ENCODE measurements at places on chromosomes 5 and 9.
A peak's percentile ranks its signal among the peaks of the same experiment; 100 is the strongest.

GRCh38 chr9:117374076-117374725 lies 40.7 kb downstream of the ASTN2 start:
- DNase-seq: no peak

GRCh38 chr9:8856396-8857067 lies 1057.0 kb upstream of the DMAC1 start:
- DNase-seq: no peak

- DNase-seq: no peak
Observed at GRCh38 chr5:28217695-28218094, 1179.3 kb upstream of the CDH9 start.

DNA sequence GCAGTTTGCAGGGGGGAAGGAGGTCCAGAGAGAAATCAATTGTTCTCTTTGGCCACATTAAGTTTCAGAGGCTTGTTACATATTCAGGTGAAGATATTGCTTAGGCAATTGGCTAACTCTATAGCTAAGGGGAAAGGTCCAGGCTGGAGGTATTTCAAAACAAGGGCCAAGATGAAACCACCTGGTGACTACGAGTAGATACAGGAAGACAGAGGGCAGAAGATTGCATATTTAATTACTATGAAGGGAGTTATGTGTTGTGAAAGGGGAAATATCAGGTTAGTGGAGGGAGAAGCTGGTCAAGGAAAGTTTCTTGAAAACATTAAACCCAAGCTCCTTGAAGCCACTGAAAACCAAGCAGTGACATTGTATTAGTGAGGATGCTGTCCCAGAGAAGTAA lies 1.9 kb upstream of the RAD23B start:
- no peak for DNase-seq

DNA sequence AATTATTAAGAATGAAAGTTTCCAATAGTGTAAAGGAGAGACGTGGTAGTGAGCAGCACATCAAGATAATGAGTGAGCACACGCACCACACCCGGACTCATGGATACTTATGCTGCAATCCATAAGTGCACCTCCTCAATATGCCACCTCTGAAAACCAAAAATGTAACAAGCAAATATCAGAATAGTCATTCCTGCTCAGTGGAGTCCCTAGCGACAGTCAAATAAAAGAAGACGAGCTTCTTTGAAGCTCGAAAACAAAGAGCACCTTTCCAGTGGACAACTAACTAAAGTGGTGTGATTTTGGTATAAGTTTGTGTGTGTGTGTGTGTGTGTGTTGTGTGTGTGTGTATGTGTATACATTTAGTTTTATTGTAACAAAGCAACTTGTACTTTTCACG lies 241.3 kb downstream of the DEPDC1B start:
- no peak for DNase-seq

DNA sequence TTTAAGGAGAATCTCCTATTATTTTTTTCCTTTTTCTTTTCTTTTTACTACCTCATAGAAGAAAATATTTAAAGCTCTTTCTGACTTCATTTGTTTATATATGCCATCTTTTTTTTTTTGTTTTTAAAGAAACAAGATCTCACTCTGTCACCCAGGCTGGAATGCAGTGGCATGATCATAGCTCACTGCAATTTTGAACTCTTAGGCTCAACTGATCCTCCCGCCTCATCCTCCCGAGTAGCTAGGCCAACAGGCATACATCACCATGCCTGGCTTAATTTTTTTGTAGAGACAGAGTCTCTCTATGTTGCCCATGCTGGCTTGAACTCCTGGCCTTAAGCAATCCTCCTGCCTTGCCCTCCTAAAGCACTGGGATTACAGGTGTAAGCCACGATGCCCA lies 59.5 kb downstream of the LNPEP start:
- no peak for DNase-seq

- no peak for DNase-seq
Observed at GRCh38 chr5:15367489-15367888, 132.5 kb upstream of the FBXL7 start.

GRCh38 chr9:131960311-131960710 lies 119.4 kb downstream of the MED27 start:
- DNase-seq: no peak

DNA sequence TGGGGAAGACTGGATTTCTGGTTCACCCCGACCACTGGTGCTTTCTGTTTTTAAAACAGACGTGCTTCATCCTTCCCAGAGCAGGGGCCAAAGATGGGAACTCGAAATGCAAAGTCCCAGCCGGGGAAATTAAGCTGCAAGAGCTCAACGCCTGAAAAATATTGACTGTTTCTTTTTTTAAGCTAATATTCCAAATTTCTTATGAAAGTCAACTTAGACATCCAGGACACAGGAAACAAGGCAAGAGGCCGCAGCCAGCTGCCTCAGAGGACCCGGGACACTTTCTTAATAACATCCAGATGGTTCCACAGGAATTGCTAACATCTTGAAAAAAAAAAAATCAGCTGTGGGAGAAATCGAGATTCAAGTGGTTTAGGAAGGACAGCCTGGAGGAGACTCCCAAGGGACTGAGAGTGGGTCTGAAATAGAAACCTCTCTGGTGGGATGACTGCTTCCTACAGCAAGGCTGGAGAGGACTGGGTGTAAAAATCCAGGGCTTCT lies 144.9 kb downstream of the FGF1 start:
- peak; percentile 52 for DNase-seq

DNA sequence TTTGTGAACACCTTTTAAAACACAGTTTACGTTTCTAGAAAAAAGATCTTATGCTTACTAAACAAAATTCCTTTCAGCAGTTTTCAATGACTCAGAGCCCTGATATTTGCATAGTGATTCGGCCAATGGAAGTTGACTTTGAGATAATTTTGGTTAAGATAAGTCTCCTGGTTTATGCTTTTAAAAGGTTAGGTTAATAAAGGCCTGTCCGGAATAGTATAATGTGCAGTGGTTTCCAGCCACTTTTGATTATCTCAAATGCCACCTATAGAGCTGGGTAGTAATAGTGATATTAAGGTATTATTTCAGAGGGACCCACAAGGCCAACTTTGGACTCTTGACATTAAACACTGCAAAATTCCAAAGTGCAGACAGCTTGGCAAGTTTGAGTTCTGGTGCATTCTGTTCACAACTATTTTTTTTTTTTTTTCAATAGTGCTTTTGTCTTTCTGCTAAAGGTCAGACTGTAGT lies 86.1 kb downstream of the F2RL2 start:
- DNase-seq: no peak

- DNase-seq: no peak
Observed at GRCh38 chr5:139761057-139761450, 34.6 kb upstream of the PSD2 start.

- no peak for DNase-seq
Observed at GRCh38 chr5:45385321-45386058, 310.7 kb downstream of the HCN1 start.

GRCh38 chr5:168137265-168137664 lies 154.2 kb upstream of the WWC1 start:
- no peak for DNase-seq

DNA sequence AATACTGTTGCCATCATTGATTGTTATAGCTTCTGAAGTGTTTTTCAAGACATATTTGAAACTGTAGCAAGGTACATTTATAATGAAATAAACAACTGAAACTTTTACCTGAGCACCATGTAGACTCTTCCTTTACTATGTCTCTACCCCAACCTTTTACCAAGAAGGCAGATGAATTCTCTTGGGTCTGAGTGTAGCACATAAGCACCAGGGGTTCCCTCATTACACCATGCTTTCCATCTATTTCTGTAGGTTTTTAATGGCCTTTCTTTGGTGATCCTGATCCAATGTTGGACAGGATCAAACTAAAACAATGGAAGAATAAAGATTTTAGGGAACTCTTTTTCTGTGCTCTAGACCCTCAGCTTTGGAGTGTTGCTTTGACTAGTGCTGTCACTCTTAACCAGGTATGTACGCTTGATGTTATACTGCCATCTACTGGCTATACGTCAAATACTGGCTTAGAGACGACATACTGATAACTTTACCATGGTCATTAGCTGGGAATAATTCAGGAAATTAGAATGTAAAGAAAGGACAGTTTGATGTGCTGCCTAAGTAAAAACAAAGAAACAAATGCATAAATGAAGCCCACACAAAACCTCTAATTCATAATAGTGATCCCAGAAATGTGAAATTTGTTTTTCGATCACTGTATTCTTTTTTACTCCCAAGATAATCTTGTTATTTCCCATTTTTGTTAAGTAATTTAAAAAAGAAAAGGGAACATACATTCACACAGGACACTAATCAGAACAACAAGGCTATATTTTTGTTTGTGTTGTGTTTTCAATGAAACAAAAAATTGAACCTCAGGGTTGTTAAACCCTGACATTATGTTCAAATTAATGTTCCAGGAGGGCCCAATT lies 30.7 kb downstream of the IFNW1 start:
- peak; percentile 64 for DNase-seq

GRCh38 chr5:107058803-107059202 lies 611.9 kb downstream of the EFNA5 start:
- DNase-seq: no peak

DNA sequence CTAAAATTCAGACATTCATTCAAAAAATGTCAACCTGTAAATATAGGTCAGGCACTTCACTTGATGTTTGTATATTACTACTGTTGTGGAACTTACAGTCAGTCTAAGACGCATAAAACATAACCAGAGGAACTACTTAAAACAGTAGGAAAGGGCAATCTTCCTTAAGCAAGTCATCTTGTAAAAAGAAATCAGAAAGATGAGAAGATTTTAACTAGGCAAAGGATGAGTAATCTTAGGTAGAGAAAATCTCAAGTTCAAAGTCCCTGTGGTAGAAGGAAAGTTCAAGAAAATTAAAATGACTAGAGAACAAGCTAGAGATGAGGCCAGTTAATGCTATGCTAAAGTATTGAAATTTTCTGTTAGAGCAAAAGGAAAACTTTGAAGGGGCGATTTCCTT lies 152.4 kb downstream of the RAPGEF6 start:
- DNase-seq: no peak

DNA sequence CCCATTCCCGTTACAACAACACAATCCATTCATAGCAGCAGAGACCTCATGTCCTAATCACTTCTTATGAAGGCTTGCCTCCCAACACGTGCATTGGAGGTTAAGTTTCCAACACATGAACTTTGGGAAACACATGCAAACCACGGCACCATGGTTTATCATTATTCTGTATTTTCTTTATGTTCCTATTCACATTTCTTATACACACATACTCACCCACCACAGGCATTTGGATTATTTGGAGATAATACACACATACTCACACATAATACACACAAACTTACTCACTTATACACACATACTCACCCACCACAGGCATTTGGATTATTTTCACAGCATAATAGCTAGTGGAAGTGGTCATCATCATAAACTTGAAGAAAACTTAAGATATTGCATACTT lies 75.6 kb downstream of the C7 start:
- DNase-seq: no peak

DNA sequence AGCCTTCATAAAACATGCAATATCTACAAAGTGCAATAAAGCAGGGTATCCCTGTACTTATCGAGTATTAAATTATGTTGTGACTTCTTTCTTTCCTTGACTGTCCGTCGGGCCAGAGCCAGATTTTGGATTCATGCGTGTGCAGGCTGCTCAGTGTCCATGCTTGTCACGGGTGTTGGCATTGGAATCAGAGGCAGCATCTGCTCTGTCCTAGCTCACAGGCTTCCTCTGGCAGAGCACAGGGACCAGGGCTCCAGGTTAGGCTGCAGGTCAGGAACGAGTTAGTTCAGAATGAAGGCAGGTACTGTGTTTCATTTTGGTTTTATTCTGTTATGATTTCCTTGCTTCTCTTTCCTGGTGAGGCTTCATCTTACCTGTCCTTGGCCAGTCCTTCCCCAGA lies 249.8 kb downstream of the AUH start:
- no peak for DNase-seq

GRCh38 chr5:107567901-107568671 lies 102.7 kb downstream of the EFNA5 start:
- DNase-seq: no peak

DNA sequence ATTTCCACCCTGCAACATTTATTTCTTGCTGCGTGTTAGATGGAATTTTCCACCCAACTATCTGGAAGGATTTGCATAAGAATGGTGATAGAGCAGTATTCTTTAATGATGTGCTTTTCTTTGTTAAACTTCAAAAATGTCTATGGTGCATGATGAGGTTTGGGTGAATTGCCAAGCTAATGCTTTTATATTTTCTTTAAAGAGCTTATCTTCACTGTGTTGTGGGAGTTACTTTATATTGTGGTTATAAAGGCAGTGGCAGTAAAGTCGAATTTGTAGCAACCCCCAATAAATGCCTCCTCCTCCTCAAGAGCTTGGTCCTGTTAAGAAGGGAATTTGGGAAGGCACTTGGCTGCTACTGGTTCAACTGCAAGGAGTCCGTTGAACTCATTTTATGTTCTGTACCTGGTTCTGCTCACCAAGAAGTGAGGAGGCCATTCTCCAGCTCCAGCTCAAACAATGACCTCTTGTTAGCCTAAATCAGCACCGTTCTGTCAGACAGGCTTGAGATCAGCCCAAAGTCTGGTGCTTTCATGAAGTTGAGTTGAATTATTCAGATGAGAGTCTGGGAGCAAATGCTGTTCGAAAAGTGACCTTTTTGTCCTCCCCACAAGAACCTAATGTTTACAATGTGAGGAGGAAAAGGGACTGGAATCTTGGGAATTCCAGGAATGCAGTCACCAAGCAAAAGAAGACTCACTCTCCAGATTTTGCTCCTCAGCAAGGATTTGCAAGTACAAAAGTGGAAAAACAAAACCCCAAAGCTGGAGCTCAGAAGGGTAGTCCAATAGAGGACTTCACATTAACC lies 217.0 kb downstream of the TMEM38B start:
- peak; percentile 35 for DNase-seq

DNA sequence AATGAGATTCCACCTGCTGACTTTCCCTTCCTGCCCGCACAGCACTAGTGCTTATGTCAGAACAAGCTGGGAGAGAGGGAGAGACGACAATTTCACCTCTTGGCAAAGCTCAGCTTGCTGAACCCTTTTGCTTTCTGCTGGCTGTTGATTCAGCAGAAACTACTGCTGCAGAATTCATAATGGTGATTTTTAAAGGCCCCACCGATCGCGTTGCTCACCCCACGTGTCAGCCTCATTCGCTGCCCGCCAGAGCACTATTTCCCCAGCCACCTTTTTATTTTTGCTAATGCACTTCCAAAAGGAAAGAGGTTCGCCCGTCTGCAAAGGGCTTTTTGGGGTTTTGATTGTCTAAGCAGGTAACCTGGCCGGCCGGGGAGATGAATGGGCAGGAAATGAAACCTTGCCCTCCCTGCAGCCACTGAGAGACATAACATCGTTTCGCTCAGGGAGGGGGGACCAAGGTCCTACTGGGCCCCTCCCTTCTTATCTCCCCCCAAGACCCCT lies 1.3 kb downstream of the PPP2R2B start:
- no peak for DNase-seq

- no peak for DNase-seq
Observed at GRCh38 chr9:106393226-106393625, 469.7 kb upstream of the ZNF462 start.

DNA sequence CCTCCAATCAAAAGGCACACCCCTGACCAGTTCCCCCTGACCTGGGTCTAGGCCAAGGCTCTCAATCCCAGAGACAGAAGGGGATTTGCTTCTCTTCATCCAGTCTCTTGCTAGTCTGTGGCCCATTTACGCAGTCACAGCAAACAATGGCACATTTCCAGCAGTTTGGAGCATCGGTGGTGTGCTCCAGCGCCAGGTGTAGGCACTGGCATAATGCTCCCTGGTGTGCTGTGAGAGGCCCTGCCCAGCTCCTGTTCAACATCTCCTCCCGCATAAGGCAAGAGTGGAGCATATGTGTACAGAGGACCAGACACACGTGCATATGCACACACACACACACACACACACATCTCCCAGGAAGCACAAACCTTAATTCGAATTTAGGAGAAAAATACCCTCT lies 79.5 kb upstream of the ERCC6L2 start:
- no peak for DNase-seq
